ENCODE measurements at places on chromosomes 1 and 21.

DNA sequence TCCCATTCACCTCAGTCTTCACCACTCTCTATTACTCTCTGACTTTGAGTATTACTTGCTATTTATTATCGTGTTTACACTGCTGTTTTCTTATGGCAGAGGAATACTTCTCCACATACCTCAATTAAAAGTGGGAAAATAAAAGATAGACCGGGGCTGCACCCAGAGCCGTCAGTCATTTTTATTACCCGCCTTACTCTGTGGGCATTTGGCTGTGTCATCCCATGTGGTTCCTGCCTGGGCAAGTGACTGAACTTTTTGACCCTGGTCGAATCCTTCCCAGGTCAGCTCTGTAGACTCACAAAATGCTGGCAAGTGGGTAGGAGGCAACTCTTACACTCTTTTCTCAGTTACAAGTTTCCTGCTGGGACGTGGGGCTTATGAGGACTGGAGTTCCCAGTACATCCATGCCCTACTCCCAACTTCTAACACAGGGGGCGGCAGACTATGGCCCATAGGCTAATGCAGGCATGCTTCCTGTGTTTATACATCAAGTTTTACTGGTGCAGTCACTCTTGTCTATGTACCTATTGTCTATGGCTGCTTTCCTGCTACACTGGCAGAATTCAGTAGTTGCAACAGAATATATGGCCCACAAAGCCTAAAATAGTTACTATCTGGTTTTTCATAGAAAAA is 69.5 kb upstream of the KCND3 start:
- no peak for DNase-seq

- DNase-seq, result no peak
These were observed 15.7 kb downstream of the PATJ start for GRCh38 chr1:61757950-61758349.

DNA sequence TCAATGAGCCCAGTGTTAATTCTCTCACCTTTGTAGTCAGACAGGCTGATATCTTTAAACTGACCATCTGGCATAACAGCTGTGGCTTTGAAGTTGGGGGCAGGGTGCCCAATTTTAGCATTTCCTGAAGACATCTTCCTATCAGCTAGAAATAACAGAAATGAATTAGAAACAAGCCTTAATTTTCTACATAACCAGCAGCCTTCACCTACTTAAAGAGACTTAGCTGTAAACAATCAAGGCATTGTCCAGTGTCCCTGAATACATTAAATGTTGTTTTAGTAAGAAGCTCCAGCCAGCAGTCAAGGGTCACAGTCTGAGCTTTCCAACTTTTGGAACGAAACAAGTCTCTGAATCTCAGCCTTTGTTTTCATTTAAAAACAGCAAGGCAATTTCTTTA is 2.8 kb downstream of the PRDX1 start:
- no peak for DNase-seq

- no peak for DNase-seq
These were observed 111.9 kb upstream of the KAZN start for GRCh38 chr1:14486401-14487201.

GRCh38 chr1:118894836-118895235 is 93.3 kb downstream of the TBX15 start:
- DNase-seq, result no peak

Measured in stimulated activated CD4-positive, alpha-beta T cell treated with anti-CD3 and anti-CD28 coated beads, TNF-alpha, amount 100 ng/mL, for 48 hours (primary cell).